ENCODE measurements at places on chromosomes 1 and 21.

DNA sequence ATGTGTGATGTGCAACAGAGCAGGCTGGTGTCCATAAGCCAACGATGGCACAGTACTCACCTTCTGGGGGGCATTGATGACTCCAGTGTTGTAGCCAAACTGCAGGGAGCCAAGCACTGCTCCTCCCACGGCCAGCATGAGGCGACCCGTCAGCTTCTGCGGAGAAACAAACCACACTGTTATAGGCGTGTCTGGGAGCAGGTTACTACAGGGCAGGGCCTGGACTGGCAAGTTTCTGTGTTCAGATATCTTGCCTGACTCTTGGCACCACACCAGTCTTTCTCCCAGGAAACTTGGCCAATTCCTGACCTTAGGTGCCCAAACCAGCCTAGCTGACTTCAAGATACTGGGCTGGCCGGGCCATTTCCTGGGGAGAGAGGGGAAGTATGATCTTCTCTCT is 15.5 kb downstream of the SLC2A1 start:
- H3K36me3 ChIP-seq, result peaks cover 20% of the 10 kb centered on the region
- H3K4me3 ChIP-seq, result no peak overlapping the region
- no peaks in the 10 kb centered on the region for H3K27me3 ChIP-seq
- peaks cover 45% of the 10 kb centered on the region for H3K4me1 ChIP-seq
- peak overlapping the region; percentile 10 for H3K27ac ChIP-seq
- no peak for DNase-seq

DNA sequence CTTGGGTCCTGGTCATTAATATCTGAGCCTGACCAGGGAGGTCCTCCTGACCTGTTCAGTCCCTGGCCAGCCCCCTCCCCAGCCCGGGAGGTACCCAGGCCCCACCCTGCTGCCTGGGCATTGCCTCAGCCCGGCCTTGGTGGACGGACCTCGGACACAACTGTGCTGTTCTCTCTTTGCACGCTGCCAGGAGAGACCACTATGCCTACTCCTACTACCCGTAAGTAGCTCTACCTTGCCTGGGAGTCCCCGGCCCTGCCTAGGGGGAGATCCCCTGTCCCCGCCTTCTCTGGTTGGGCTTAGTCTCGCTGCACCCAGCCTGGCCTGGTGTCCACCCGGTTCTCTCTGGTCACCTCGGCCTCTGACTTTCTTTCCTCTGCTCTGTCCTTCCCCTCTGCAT is 53.2 kb downstream of the PTPRU start:
- no peaks in the 10 kb centered on the region for H3K27me3 ChIP-seq
- H3K36me3 ChIP-seq, result no peaks in the 10 kb centered on the region
- no peak for DNase-seq
- H3K4me3 ChIP-seq, result no peak overlapping the region

DNA sequence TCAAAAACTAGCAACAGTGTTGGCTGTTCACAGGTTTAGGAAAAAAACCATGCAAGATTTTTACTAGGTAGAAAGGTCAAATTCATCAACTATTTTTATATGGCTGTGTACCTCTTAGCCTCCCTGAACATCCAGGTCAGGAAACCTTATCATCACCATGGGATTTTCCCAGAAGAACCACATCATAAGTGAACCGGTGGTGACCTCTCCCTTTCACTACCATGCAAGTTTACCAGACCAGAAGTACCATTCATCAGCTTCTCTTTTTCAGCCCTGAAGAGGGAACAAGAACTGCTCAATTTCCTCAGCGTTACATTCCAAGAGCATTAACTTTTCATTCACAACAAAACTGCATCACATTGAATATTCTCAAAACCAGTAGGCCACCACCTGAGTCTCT is 5.9 kb downstream of the SSBP3 start:
- H3K4me1 ChIP-seq, result peaks cover 21% of the 10 kb centered on the region
- H3K4me3 ChIP-seq, result no peak overlapping the region
- peaks cover 6% of the 10 kb centered on the region for H3K36me3 ChIP-seq
- no peak for DNase-seq
- no peaks in the 10 kb centered on the region for H3K27me3 ChIP-seq

DNA sequence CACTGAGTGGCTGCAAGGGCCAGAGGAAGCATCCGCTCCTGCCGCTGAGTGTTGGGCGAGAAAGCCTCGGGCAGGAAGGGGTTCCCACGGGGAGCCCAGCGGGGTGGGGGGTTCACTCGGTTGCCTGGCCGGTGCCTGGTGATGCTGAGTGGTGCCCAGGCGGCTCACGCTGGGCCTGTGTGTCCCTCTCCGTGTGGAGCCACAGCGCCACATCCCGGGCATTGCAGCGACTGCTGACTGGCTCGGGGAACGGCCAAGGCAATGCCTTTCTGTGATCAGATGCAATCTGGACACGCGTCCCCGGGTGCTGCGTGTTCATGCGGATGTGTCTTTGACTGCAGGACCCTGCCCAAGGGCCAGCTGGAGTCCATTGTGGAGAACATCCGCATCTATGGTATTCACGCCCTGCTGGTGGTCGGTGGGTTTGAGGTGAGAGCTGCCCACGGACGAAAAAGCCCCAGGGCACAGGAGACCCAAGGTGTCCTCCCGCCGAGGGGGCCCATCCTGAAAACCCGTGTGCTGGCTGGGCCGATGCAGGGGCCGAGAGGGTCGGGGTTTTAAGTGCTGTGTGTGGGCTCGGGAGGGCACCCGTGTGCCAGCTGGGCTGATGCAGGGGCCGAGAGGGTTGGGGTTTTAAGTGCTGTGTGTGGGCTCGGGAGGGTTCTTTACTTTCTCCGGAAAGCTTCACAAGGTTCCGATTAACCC is 16.4 kb downstream of the CFAP410 start:
- H3K36me3 ChIP-seq, result no peaks in the 10 kb centered on the region
- no peaks in the 10 kb centered on the region for H3K27me3 ChIP-seq
- H3K4me1 ChIP-seq, result no peaks in the 10 kb centered on the region
- H3K4me3 ChIP-seq, result no peak overlapping the region
- DNase-seq, result no peak

DNA sequence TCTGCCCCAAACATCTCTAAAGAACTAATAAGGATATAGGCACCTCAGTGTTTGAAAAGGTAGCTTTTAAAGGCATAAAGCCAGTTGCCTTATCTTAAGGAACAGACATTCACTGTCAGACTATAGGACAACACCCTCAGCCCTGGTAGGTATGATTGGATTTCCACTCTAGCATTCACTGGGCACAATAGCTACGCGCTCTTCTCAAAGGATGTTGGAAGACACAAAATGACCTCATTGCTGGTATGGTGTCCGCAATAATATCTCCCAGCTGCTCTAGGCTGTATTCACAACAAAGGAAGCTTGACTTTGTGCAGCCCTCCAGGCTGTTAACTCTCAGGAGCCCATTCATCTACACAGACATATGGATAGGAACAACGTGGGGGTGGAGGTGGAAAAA is 119.4 kb upstream of the CXADR start:
- H3K27ac ChIP-seq, result no peak overlapping the region
- no peaks in the 10 kb centered on the region for H3K4me1 ChIP-seq
- 0 out of 2 replicates have a peak, but pooled peaks cover 6% of the 10 kb centered on the region for H3K27me3 ChIP-seq

DNA sequence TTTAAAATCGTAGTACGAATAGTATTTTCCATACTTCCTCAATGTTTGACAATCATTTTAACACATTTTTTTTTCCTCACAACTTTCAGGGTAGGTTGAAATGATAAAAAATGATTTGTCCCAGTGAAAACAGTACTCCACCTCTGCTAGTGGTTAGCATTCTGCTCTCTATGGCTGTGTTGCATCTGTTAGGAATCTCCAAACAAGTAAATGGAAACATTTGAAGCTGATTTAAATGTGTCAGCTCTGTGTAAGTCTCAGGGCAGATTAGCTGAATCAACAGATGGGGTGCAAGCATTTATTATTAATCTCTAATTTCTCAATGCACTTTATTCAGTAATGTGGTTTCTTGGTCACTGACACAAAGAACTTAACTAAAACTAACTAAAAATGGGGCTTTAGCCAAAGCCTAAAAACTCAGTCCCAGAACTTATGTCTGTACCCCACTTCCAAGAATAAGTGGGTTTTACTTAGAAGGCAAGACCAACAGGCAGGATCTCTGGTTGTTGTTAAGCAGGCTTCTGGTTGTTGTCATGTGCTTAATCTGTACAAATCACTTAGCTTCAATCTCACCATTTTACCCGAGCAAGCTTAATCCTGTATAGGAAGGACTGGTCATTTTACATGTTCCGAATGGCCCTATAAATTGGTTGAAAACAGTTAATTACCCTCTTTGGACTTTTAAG is 67.8 kb downstream of the PRRX1 start:
- H3K27me3 ChIP-seq, result no peaks in the 10 kb centered on the region
- peak overlapping the region; percentile 50 for H3K27ac ChIP-seq
- peaks cover 47% of the 10 kb centered on the region for H3K4me1 ChIP-seq
- peaks cover 59% of the 10 kb centered on the region for H3K36me3 ChIP-seq
- peak; percentile 48 for DNase-seq
- no peak overlapping the region for H3K4me3 ChIP-seq

GRCh38 chr1:87370544-87370943 is 41.9 kb downstream of the LMO4 start:
- H3K27ac ChIP-seq, result no peak overlapping the region
- H3K4me3 ChIP-seq, result no peak overlapping the region
- H3K36me3 ChIP-seq, result no peaks in the 10 kb centered on the region
- H3K4me1 ChIP-seq, result no peaks in the 10 kb centered on the region

- peaks cover 69% of the 10 kb centered on the region for H3K4me1 ChIP-seq
- H3K27ac ChIP-seq, result peak overlapping the region; percentile 100
- no peaks in the 10 kb centered on the region for H3K27me3 ChIP-seq
- H3K4me3 ChIP-seq, result peak overlapping the region; percentile 96
- H3K36me3 ChIP-seq, result no peaks in the 10 kb centered on the region
Measured at GRCh38 chr1:156499842-156500542, 583 bp downstream of the MEF2D start.

GRCh38 chr1:17184161-17184665 is 20.7 kb upstream of the PADI1 start:
- H3K27me3 ChIP-seq, result no peaks in the 10 kb centered on the region
- no peak for DNase-seq
- no peaks in the 10 kb centered on the region for H3K36me3 ChIP-seq
- no peak overlapping the region for H3K4me3 ChIP-seq
- peaks cover 4% of the 10 kb centered on the region for H3K4me1 ChIP-seq

- no peaks in the 10 kb centered on the region for H3K27me3 ChIP-seq
- no peak overlapping the region for H3K27ac ChIP-seq
- H3K4me1 ChIP-seq, result no peaks in the 10 kb centered on the region
Measured at GRCh38 chr21:21057349-21058062, 59.3 kb downstream of the NCAM2 start.

GRCh38 chr1:236060286-236060685 is 4.6 kb downstream of the NID1 start:
- DNase-seq, result no peak
- H3K4me1 ChIP-seq, result peaks cover 16% of the 10 kb centered on the region
- H3K36me3 ChIP-seq, result no peaks in the 10 kb centered on the region
- H3K4me3 ChIP-seq, result no peak overlapping the region
- H3K27me3 ChIP-seq, result no peaks in the 10 kb centered on the region

GRCh38 chr21:29715089-29715488 is 224.7 kb downstream of the GRIK1 start:
- H3K36me3 ChIP-seq, result no peaks in the 10 kb centered on the region
- no peak overlapping the region for H3K4me3 ChIP-seq
- H3K27ac ChIP-seq, result no peak overlapping the region

DNA sequence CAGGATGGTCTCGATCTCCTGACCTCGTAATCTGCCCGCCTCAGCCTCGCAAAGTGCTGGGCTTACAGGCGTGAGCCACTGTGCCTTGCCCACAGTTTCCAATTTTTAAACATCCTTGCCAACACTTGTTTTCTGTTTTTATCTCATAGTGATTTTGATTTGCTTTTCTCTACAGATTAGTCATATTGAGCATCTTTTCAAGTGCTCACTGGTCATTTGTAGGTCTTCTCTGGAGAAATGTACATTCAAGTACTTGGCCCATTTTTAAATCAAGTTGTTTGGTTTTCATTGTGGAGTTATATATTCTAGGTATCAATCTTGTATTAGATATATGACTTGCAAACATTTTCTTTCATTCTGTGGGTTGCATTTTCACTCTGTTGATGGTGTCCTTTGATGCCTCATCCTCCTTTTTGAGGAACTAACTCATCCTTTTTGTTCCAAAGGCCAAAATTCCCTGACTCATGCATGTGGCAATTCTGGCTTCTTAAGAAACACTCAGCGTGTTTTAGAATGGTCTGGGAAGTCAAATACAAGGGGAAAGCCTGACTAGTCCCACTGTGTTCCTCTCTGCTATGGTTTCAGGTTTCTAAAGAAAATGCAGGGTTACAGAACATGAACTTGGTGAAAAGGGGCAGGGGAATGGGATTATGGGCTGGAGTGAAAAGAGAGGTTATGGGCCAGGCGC is 37.3 kb downstream of the PTAFR start:
- DNase-seq, result peak; percentile 94
- no peak overlapping the region for H3K4me3 ChIP-seq
- H3K27me3 ChIP-seq, result no peaks in the 10 kb centered on the region
- H3K27ac ChIP-seq, result peak overlapping the region; percentile 53
- no peaks in the 10 kb centered on the region for H3K36me3 ChIP-seq

GRCh38 chr1:17292299-17293160 is 15.5 kb upstream of the PADI4 start:
- no peak for DNase-seq
- H3K27me3 ChIP-seq, result peaks cover 39% of the 10 kb centered on the region
- H3K27ac ChIP-seq, result no peak overlapping the region
- peaks cover 10% of the 10 kb centered on the region for H3K4me1 ChIP-seq
- H3K36me3 ChIP-seq, result no peaks in the 10 kb centered on the region

- H3K4me3 ChIP-seq, result no peak overlapping the region
- H3K27me3 ChIP-seq, result no peaks in the 10 kb centered on the region
- H3K27ac ChIP-seq, result no peak overlapping the region
- H3K36me3 ChIP-seq, result no peaks in the 10 kb centered on the region
- no peak for DNase-seq
- H3K4me1 ChIP-seq, result no peaks in the 10 kb centered on the region
Measured at GRCh38 chr1:167248707-167249642, 28.3 kb downstream of the POU2F1 start.

DNA sequence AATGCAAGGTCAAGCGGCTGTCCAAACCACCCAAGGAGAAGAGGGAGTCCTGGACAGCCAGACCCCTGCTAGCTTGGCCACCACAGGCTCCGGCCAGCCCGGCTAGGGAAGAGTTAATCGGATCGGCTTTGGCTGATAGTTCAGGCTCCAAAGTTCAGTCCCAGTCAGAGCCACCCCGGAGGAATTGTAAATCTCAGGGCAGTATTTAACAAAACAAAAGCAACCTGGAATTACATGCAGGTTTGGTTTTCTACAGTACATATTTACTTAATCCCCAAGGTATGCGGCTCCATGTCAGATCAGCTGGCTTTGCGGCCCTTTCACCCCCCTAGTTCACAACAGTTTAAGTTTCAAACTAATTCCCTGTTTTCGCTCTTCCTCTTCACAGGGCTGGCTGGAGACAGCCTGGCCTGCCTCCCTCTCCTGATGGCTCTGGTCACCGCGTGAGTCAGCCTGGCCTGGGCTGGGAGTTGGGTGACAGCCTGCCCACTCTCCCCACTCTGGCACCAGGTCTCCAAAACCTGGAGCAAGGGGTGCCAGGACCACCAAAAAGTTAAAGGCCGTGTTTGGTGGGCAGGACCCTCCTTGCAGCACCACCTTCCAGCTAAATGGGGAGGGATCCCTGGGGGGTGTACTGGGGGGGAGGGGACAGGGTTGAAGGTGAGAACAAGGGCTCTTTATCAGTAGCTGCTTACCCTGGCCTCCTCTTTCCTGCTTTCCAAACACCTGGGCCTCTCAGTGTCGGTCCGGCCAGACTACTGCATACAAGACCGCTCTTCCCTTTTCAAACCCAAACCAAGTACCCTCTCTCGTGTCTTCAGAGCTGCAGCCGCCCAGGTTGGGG is 1.9 kb downstream of the DHRS3 start:
- peak overlapping the region; percentile 82 for H3K27ac ChIP-seq
- no peaks in the 10 kb centered on the region for H3K36me3 ChIP-seq
- H3K4me1 ChIP-seq, result peaks cover 27% of the 10 kb centered on the region
- peak overlapping the region; percentile 82 for H3K4me3 ChIP-seq
- peak; percentile 86 for DNase-seq
- no peaks in the 10 kb centered on the region for H3K27me3 ChIP-seq

Measured in GM23248 (cell line).